ENCODE measurements at places on chromosomes 16 and 17.

DNA sequence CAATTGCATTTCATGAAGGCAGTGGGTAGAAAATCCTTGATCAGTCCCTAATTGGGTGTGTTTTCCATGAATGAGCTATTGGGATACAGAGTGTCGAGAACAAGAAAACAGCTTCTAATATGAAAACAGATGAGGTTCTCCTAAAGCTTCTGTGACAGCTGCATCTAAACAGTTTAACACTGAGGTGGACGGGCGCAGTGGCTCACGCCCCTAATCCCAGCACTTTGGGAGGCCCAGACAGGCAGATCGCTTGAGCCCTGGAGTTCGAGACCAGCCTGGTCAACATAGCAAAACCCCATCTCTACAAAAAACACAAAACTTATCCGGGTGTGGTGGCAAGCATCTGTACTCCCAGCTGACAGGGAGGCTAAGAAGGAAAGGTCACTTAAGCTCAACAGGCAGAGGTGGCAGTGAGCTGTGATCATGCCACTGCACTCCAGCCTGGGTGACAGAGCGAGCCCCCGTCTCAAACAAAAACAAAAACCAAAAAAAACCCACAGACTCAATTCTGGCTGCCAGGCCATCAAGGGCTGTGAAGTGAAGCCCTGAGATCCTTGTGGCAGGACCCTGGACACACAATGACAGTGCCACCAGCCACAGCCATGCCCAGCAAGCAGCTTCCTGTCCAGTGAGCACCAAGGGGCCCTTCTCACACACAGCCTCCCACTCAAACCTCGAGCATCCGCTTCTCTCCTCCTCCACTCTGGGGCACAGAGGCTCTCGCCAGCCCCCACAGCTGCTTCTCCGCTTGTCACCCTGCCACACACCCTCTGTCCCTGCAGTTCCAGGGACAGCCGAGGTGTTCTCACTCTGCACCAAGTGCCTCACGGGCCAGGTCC lies 44.0 kb downstream of the ANKRD11 start:
- no peak for DNase-seq

- DNase-seq, result no peak
These were observed 112.6 kb upstream of the CACNG5 start for GRCh38 chr17:66722341-66722740.

DNA sequence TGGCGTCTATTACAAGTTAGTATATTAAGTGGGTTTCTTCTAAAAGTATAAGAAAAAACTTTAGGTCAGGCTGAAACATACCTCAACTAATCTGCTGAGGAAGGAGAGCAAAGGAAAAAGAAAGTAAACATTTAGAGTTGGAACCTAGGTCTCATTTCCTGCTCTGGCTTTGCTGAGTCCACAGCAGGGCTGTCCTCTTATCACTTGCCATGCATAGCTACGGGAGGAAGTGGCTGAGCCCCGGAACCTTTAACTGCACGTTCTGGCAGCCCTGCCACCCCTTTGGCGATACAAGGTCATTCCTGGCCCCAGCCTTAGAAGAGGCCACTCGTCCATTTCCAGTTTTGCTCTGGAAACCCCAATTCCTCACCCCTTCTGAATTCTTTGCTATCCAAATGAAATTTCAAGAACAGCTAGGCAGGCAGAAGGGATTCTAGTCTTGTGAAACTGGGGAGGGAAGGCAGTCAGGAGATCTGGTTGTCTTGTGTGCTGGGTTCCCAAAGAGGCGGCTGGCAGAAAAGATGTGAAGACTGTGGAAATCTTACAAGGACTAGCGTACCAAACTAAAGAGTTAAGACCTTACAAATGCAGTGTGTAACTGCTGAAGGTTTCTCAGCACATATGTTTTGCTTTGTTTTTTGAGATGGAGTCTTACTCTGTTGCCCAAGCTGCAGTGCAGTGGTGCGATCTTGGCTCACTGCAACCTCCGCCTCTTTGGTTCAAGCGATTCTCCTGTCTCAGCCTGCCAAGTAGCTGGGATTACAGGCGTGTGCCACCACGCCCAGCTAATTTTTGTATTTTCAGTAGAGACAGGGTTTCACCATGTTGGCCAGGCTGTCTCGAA lies 19.1 kb downstream of the WIPI1 start:
- DNase-seq, result peak; percentile 70

GRCh38 chr17:67322042-67322787 lies 44.2 kb downstream of the PSMD12 start:
- no peak for DNase-seq

DNA sequence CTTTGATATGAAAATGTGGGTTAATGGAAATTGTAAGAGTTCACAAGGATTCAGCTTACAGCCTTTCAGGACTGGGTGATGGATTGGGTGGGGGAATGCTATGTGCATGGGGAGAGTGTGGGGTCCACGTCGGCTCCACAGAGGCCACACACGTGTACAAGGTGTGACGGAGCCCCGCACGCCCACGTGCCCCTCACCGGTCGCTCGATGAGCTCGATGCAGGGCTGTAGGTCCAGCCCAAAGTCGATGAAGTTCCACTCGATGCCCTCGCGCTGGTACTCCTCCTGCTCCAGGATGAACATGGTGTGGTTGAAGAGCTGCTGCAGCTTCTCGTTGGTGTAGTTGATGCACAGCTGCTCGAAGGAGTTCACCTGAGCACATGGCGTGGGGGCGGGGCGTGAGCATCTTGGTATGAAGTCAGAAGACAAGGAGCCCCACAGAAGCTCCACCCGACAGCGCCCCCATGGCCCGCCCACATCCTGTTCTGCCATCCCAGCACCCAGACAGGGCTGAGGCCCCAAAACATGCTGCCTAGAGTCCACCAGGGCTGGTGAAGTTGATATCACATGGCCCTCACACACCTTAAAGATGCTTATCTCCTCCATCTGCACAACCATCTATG lies 99.1 kb downstream of the MYH11 start:
- no peak for DNase-seq

DNA sequence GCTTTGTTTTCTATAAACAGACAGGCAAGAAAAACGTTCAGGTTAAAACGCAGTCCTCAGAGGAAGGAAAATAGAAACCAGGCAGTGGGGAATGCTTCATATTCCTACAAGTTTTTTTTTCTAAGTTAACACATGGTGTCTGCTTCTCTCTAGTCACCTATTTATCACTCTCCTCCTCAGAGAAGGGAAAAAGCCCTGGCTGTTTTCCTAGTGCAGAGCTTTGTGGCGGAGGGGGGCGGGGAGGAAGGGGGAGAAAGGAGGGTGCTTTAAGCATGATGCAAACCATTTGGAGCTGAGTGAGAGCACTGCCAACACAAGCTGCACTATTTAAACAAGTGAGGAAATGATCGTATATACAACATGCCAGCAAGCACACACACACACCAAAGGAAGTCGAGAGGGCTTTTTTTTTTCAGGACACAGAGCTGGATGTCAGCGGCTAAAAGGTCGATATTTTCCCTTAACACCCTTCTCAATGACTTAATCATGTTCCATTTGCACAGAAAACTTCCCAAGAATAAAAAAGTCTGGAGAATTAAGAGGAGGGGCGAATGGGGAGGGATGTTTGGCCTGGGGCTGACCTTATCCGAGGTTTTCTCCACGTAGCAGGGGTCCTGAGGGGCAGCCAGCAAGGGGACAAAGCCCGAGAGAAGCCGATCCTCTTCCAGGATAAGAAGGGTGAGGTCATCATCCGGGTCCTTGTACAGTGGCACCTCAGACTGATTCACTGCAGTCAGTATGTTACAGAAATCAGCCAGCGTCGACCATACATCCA lies 117.4 kb downstream of the HIC1 start:
- DNase-seq, result no peak

DNA sequence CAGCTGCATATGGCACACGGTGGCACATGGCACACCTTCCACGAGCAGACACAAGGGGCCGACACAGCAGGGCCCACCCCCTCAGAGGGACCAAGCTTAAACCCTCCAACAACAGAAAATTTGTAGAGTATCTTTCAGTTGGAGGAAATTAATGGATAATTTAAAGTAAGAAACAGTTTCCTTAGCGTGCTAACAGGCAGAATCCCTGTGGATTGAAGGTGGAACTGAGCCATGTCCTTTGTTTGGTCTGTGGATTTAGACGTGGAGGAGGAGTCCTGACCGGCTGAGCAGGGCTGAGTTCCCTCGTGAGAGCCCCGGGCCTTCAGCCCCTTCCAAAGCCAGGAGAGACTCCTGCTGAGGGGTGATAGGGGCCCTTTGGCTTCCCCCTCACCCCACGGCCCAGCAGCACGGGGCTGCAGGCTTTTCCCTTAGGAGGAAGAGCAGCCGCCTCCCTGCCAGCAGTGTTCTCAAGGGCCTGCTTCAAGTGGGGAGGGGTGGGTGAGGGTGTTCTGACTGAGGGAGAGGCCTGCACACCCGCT lies 1.4 kb upstream of the CYB561 start:
- no peak for DNase-seq

DNA sequence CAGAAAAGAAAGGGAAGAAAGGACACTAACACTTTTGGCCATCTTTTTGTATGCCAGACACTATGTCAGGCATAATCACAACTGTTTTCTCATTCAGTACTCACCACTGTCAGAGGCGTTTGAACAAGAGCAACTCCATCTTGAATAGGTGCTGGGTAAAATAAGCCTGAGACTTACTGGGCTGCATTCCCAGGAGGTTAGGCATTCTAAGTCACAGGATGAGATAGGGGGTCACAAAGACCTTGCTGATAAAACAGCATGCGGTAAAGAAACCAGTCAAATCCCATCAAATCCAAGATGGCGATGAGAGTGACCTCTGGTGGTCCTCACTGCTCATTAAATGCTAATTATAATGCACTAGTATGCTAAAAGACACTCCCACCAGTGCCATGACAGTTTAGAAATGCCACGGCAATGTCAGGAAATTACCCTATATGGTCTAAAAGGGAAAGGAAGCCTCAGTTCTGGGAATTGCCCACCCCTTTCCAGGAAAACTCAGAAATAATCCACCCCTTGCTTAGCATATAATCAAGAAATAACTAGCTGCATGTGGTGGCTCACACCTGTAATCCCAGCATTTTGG lies 14.9 kb upstream of the LYRM9 start:
- no peak for DNase-seq

DNA sequence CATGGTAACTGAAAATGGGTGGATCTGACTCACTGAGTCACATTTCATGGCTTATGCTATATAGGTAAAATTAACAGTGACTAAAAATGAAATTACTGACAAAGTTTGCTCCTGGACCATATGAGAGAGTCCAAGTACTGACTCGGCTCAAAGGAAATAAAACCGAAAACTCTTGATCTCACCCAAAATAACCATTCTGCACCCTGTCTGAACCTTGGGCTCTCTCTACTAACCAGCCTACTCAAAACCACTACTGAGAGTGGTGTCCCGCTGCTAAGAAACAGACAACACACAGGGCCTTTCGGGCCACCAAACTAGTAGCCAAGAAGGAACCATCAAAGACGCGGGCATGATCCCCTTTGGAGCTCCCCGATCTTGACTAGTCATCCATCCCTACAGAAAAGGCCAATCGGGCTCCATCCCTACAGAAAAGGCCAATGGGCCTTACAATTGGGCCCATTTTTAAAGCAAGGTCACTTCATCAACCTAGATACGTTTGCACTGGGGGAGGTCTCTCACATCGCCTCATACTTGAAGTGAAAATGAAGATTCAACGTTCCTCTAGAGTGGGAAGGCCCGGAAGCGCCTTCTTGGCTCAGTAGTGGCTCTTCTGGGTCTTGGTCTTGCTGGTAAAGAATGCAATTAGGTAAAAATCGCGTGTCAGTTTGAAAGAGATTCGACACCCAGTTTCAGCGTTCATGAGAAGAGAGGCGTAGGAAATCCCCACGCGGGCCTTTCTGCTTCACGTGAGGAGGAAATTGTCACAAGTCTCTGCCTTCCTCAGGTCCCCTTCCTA lies 720 bp upstream of the ZPBP2 start:
- peak; percentile 78 for DNase-seq

GRCh38 chr16:47519996-47520679 lies 59.0 kb downstream of the PHKB start:
- DNase-seq, result no peak

DNA sequence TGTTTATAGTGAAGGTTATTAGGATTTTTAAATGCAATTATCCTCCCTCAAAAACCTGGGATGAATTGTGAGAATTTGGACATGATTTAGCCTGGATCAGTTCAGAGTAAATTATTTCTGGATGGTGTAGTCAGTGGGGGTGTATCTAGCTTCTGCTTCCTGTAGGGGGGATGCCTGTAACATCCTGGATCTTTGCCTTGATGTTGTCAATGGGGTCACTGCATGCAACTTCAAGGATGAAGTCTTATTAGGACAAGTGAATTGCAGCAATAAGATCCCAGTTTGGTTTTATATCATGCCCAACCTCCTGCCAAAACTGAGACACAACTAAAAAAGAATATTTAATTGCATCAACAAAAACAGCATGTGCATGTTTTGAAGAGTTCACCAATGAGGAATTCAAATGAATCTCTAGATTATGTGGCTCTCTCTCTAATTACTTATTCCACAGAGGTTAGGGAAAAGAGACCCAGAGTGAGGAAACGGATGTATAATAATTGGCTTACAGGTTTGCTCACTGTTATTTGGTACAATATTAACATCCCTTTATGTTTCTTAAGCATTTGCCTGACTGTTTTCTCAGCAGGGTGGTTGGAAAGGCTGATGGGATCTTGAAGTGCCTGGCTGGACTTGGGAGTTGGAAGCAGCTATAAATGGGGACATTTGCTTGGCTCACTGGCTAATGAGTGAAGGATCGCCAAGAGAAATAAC lies 159.8 kb downstream of the HS3ST3B1 start:
- no peak for DNase-seq

GRCh38 chr17:12089809-12090384 lies 69.2 kb downstream of the MAP2K4 start:
- DNase-seq, result no peak

- peak; percentile 65 for DNase-seq
These were observed 1.1 kb downstream of the ZCCHC14 start for GRCh38 chr16:87491522-87492290.

GRCh38 chr17:10041916-10042588 lies 137.0 kb upstream of the RCVRN start:
- DNase-seq, result no peak

DNA sequence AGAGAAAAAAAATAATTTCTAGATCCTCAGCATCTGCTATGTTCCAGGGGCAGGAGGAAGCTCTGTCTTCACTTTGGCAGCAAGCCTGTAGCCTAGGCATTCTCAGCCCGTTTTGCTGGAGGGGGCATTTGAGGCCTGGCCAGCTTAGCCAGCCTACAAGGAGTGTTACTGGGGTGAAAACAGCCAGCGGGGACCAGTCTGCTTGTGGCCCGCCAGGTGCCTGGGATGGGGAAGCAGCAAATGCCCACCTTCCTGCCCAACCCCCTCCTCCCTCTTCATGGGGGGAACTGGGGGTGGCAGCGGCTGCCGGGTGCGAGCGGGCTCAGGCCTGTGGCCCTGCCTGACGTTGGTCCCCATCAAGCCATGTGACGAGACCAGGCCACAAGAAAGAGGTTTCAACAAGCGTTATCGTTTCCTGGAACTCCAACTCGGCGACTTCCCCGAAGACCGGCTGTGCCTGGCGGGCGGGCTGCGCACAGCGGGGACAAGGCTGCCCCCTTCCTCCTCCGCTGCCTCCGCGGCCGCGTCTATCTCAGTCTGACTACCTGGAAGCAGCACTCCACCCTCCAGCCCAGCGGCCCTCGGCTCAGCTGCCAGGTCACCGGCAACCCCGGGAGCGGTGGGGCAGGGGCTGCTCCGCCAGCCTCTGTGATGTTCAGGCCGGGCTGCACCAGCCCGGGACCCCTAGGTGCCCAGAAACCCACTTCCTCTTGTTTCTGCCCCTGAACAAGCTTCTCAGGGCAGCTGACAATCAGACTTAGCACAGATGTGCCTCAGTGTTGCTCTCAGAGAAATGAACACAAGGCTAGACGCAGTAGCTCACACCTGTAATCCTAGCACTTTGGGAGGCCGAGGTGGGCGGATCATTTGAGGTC lies 22.9 kb downstream of the SOCS1 start:
- DNase-seq, result peak; percentile 95

GRCh38 chr16:89036776-89037175 lies 56.9 kb upstream of the ACSF3 start:
- DNase-seq, result no peak

- no peak for DNase-seq
These were observed 2.1 kb downstream of the SLC2A4 start for GRCh38 chr17:7283471-7284216.
